ENCODE measurements at places on chromosomes 3 and 15. TPM values are rescaled to one million over a fixed set of nuclear protein-coding genes. Genes with fewer than 3 reads are reported as not detected.

The SPTSSB gene
- not detected for total RNA-seq

The MYZAP gene
- 22.6 TPM for total RNA-seq

The GOLGA8G gene
- not detected for total RNA-seq

The SH2D7 gene
- not detected for total RNA-seq

The KNG1 gene
- total RNA-seq = not detected
